ENCODE measurements at places on chromosomes 12 and 14. TPM values are rescaled to one million over a fixed set of nuclear protein-coding genes. Genes with fewer than 3 reads are reported as not detected.

Gene CLEC4A
- 0.43 TPM for total RNA-seq

Gene TCTN1
- 7.6 TPM for total RNA-seq

Gene PTCSC3
- total RNA-seq = not detected

Gene CCDC197
- total RNA-seq = not detected

Gene CRIP2
- total RNA-seq = 150 TPM

Gene MSRB3
- total RNA-seq = 47.9 TPM

Gene PROX2
- not detected for total RNA-seq

Gene IGF1
- total RNA-seq = 2.5 TPM

Gene MYH6
- not detected for total RNA-seq

Gene ENDOU
- under 0.01 TPM for total RNA-seq

Gene RNF212B
- total RNA-seq = not detected

Gene NUAK1
- 72.8 TPM for total RNA-seq

Gene ESR2
- total RNA-seq = under 0.01 TPM

Gene CHGA
- total RNA-seq = not detected

Gene ZNF385A
- total RNA-seq = 1.8 TPM

Gene CHFR
- total RNA-seq = 26.5 TPM

Data from dermis lymphatic vessel endothelial cell (primary cell).